ENCODE measurements at places on chromosomes 1 and 21.

GRCh38 chr1:246161626-246162025, 345.5 kb downstream of the SMYD3 start:
- peak; percentile 80 for DNase-seq

GRCh38 chr1:177811429-177811828, 158.4 kb downstream of the SEC16B start:
- DNase-seq = no peak

- DNase-seq = peak; percentile 85
Measured at GRCh38 chr1:31422505-31423319, 9.7 kb downstream of the SERINC2 start.

DNA sequence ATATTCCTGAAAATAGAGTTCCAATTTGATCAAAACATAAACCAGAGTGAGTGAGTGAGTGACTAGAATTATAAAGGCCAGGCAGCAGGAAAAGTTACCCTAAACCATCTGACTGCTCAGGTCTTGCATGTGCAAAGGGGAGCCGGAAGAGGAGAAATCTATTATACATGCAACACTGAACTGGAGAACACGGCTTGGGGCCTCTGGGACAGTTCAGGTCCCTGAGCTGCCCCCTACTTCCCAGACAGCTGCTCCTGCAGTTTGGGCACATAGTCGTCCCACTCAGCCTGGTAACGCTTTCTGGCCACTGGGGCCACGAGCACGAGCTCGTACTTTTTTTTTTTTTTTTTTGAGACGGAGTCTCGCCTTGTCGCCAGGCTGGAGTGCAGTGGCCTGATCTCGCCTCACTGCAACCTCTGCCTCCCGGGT, 40.1 kb downstream of the PTPRC start:
- DNase-seq = no peak

DNA sequence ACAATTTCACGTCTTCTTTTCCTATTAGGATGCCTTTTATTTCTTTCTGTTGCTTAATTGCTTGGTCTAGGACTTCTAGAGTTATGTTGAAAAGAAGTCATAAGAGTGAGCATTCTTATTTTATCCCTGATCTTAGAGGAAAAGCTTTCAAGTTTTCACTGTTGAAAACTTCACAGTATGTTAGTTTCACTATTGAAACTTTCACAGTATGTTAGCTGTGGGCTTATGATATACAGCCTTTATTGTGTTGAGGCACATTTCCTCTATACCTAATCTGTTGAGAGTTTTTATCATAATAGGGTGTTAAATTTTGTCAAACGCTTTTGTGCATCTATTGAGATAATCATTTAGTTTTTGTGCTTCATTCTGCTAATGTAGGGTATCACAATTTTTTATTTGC, 227.1 kb downstream of the LHX8 start:
- DNase-seq = no peak

GRCh38 chr1:181479137-181479745, 4.1 kb upstream of the CACNA1E start:
- peak; percentile 75 for DNase-seq

DNA sequence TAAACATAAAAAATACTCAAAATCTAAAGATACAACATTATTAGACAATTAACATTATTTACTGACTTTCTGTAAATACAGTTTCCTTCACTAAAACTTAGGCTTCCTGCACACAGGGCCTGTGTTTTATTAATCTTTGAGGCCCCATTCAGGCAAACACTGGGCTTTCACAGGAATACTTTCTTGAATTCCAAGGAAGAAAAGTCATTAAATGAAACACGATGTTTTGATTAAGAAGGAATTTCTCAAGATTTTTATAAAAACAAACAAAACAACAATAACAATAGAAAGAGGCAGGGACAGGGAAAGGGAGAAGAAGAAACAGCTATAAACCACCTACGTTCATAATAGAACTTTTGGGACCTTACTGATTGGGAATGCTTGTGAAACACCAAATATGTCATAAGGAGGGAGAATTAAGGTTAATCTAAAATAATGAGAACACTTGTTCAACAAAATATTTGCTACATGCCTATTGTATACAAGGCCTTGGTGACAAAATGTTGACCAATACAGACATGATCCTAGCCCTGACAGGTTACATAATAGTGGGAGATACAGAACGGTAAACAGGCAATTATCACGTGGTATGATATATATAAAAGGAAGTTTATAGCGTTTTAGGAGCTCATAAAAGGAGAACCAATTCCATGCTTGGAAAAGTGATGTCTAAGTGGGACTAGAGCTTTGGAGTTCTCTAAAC, 3.6 kb downstream of the DDAH1 start:
- DNase-seq = no peak

- no peak for DNase-seq
Measured at GRCh38 chr1:158025576-158026230, 32.3 kb downstream of the KIRREL1 start.

DNA sequence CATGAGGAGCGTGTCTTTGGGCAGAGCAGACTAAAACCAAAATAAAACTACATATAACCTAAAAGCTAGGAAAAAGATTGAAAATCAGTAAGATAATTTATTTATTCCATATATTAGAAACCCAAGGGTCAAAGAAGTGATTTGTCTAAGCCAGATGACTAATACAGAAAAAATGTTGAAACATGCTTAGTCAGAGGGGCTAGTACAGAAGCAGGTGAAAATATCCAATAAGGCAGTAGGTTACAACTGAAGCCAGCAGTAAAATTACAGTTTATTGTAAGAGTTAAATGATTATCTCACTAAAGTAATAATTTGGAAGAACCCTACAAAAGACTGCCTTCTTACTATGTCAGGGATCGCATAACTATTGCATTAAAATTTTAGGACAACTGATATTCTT, 1190.9 kb upstream of the PRMT6 start:
- DNase-seq = peak; percentile 24

GRCh38 chr1:182783068-182783467, 6.5 kb upstream of the NPL start:
- DNase-seq = no peak

Data from iris pigment epithelial cell (primary cell).